Stimulated activated CD8-positive, alpha-beta memory T cell treated with anti-CD3 and anti-CD28 coated beads, Interleukin-4, amount 100 ng/mL, for 1 hour (primary cell): ENCODE measurements at places on chromosomes 16 and 17.

GRCh38 chr16:85492295-85492864 is 120.7 kb upstream of the GSE1 start:
- DNase-seq = no peak

DNA sequence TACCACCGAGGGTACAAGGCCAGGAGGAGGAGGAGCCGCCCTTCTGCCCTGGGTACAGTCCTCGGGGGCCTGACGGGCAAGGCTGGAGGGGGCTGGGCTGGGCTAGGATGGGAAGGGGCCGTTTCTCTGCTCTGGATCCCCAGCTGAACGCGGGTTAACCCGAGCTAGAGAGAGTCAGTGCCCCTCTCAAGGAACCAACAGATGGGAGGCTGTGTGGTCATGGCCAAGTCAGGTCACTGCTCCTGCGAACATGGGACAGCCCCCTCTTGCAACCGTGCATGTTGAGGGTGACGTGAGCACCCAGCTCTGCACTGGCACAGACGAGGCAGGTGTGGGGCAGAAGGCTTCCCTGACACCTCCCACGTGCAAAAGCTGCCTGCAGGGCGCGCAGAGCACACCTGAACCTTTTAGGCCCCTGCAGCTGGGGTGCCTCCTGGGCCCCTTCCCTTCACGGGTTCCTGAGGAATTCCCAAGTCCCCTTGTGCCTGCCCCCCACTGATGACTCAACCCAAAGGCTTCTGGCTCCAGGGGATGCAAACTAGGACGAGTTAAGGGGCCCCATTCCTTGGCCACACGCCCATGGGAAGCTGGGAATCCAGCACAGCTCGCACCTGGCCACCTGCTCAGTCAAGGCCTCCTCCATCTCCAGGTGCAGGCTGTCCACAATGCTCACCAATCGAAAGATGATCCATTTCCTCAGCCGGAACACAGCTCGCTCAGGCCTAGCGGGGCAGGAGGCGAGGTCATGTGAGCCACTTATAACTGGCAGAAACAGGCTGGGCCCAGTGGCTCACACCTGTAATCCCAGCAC is 6.3 kb downstream of the MYBBP1A start:
- DNase-seq = no peak

GRCh38 chr16:85028685-85029407 is 1.3 kb downstream of the KIAA0513 start:
- DNase-seq = peak; percentile 49

GRCh38 chr17:79023886-79024771 is at the start of gene C1QTNF1:
TSS of gene C1QTNF1 (plus strand) at chr17:79024169. CDS start at chr17:79043969, 19,800 bp downstream.
- DNase-seq = no peak

DNA sequence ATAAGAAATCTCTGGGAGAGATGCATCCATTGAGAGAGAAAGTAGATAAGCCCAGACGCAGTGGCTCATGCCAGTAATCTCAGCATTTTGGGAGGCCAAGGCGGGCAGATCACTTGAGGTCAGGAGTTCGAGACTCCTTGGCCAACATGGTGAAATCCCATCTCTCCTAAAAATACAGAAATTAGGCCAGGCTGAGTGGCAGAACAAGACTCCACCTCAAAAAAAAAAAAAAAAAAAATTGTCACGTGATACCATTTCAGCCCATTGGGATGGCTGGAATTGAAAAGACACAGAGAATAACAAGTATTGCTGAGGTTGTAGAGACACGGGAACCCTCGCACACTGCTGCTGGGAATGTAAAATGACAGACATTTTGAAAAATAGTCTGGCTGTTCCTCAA is 2.9 kb upstream of the IL32 start:
- no peak for DNase-seq

GRCh38 chr16:4612977-4613635 is 1.6 kb downstream of the UBALD1 start:
- DNase-seq = no peak

DNA sequence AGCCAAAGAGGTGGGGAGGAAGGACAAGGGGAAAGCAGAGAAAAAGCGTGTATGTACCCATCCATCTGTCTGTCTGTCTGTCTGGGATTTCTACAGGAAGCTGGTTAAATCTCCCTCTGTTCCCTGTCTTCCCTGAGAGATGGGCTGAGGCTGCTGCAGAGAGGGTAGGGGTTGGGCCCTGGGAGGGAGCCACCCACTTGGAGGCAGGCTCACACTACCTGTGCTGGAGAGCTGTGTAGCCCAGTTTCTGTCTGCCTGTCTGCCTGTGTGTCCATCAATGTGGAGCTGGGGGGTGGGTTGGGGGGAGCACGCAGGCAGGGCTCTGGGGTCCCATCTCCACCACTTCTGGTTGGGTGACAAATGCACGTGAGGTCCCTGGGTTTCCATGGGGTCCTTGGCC is 18.6 kb upstream of the C17orf113 start:
- DNase-seq = no peak

DNA sequence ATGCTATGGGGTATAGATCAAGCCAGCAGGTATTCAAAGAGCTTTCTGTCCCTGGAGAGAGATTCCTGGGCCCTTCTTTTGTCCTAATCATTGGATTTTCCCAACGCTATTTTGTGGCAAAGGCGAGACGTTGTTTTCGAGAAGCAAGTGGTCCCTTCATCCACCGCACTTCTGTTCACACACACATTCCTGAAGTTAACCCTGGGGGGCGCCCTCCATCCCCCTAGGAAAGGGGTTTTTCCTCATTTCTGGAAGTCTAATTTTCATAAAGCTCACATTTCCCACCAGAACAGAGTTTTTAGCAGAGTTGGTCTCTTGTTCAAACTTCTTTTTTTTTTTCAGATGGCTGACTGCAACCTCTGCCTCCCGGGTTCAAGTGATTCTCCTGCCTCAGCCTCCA is 11.9 kb downstream of the SCGB1C2 start:
- DNase-seq = no peak

DNA sequence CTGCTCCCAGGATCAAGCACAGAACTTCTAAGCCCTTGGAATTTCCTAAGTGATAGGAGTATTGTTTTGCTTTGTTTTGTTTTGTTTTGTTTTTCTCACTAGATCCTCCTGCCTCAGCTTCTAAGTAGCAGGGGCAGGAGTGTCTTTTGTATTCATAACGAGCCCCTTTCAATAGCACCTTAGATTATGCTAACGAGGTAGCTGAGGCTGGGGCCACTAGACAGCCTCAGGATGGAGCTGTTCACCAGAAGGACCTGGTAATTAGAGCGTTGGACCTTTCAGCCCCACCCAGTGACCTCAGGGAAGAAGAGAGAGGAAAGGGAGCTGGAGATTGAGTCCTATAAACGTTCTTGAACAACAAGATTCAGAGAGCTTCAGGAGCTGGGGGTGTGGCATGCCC is 43.6 kb downstream of the IKZF3 start:
- DNase-seq = no peak

GRCh38 chr17:44417553-44417952 is 28.1 kb upstream of the ITGA2B start:
- no peak for DNase-seq

DNA sequence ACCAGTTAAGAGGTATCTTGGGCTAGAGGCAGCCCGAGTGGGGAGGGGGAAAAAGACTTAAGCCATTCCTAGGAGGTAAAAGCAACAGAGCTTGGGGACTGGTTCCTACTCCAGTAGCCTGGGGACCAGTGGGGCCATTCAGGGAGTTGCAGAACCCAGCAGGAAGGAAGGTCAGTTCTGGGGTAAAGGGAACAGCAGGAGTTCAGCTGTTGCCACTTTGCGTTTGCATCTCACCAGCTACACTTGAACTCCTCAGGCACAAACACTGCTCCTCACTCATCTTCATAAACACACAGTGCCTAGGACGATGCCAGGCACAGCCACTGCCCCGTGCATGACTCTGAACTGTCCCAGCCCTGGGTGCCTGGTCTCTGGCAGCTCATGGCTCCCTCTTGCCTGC is 4.0 kb downstream of the HAP1 start:
- DNase-seq = no peak

DNA sequence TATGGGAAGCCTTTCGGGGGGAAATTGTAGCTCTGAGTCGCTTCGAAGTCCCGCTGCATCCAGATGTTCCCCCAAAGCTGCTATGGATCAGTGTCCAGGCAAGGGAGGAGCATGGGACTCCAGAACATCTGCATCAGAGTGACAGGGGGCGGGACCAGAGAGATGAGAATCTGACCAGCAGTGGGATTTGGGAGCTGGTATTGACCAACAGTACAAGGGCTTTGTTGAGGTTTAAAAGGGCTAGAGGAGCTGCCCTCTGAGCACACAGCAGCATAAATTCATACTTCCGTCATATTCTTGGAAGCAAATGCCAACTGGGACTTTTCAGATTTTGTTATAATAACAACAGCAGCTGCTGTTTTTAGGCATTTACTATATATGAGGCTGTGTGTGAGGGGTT is 10.6 kb downstream of the RBFOX1 start:
- DNase-seq = no peak

GRCh38 chr17:4555873-4556759 is 932 bp upstream of the MYBBP1A start:
- DNase-seq = no peak

DNA sequence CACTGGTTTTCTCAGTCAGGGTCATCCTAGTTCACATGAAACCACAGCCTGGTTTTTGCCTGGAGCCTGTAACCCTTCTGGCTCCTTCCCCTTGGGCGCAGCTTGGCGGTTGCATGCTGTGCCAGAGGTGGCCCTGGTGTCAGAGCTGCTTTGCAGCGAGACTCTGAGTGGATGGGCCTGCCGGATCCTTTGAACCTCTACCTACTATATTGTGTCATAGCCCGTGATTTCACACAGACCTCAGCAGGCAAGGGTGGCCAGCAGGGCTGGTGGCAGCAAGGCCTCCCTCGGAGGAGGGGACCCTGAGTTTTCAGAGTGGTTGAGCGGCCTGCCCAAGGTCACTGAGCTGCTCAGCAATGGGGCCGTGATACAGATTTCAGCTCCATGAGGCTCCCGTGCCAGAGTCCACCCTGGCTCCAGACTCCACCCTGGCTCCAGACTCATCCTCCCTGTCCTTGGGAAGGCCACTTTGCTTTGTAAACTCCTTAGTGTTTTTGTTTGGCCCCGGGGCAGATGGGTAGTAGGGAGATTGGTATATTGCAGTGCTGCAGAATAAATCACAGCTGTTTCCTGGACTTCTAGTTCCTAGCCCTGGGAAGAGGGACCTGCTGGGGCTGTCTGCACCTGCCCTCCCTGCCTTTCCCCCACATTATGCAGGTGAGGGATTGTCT is 9.7 kb downstream of the MPRIP start:
- no peak for DNase-seq

GRCh38 chr17:68381076-68381900 is 76.0 kb downstream of the WIPI1 start:
- DNase-seq = no peak

GRCh38 chr16:52446080-52446479 is 100.9 kb downstream of the TOX3 start:
- DNase-seq = no peak

GRCh38 chr16:71853413-71853812 is 7.6 kb downstream of the ATXN1L start:
- no peak for DNase-seq

GRCh38 chr17:32275060-32276042 is 9.7 kb downstream of the RHBDL3 start:
- no peak for DNase-seq

- DNase-seq = no peak
These were observed 4.0 kb downstream of the BPTF start for GRCh38 chr17:67829331-67829730.

- no peak for DNase-seq
These were observed 21.3 kb upstream of the EMP2 start for GRCh38 chr16:10601444-10602408.

DNA sequence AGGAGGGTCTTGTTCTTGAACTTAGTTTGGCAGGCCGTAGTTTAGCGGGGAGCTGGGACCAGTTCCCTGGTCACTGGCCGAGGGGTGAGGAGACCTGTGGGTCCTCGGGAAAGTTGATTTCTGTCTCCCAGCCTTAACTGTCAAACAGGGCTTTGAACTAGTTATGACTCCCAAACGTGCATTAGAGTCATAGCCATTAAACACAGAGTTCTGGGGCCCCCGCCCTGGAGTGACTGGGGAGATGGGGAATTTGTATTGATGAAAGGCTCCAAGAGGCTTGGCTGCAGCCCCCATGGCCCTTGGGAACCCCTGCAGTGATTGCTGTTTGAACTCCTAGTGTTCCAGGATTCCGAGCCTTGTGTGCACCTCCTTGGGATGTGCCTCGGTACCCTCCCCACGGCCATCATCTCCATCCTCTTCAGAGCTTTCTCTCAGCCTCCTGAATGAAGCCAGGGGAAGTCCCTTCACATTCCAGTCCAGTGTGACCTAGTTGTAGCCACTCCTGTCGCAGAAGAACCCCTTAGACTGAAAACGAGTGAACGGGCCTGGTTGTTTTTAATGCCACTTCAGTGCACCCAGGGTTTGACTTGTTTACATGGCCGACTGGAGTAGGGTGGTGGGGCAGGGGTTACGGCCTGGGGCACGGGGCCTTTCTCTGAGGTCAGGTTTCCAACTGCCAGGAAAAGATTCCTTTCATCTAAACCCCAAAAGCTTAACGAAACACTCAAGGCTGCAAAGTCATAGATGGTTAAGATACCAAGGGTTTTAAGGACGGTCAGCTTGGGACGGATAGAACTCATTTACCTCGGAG is 1.4 kb downstream of the MPRIP start:
- DNase-seq = no peak

- DNase-seq = no peak
These were observed 52.9 kb upstream of the KCNJ16 start for GRCh38 chr17:70022175-70022574.

- no peak for DNase-seq
These were observed 106.3 kb upstream of the HAS3 start for GRCh38 chr16:68999114-68999513.

GRCh38 chr17:29826114-29826692 is 103.8 kb downstream of the SSH2 start:
- no peak for DNase-seq

- DNase-seq = no peak
These were observed at the start of gene NPTX1 for GRCh38 chr17:80475910-80476876. TSS of gene NPTX1 (minus strand) at chr17:80476607. CDS start at chr17:80476446, 161 bp downstream.

DNA sequence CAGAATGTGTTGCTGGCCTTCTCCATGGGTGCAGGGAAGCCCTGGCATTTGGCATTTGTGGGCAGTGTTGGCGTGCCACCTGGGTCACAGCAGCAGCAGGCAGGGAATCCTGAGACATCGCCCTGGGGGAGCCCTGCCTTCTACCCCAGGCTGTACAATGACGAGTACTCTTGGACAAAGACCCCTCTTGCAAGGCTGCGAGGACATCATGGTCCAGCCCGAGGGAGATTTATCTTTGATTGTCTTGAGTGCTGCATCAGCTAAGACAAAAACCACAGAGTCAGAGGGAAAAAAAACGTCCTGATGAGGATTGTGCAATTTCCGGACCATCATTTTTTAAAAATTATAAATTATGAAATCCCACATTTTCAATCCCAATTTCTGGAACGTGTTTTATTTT is 3.7 kb downstream of the CRISPLD2 start:
- no peak for DNase-seq

DNA sequence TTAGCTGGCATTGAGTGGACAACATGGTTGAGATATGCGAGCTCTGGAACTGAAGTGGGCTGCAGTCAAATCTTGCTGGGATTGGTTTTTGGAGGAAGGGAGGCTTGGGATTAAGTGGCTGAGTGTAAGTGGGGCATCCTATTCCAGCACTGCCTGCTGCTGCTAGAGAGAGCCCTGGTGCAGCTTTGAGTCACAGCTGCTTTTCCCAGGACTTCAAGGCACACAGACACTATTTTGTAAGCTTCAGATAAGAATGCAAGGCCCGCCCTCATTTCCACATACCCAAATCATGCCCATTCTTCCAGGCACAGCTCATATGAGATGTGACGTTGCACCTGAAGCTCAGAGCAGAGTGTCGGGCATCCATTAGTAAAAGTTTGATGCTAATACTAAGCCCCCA is 10.2 kb upstream of the MAF start:
- DNase-seq = no peak
